Renal pelvis (tissue), 12 donors: ENCODE measurements at places on chromosomes 13 and 19. TPM values are rescaled to one million over a fixed set of nuclear protein-coding genes. Genes with fewer than 3 reads are reported as not detected.

GRCh38 chr13:81017513-81018152 is 676.7 kb upstream of the SPRY2 start:
- DNase-seq: peak; percentile 38

DNA sequence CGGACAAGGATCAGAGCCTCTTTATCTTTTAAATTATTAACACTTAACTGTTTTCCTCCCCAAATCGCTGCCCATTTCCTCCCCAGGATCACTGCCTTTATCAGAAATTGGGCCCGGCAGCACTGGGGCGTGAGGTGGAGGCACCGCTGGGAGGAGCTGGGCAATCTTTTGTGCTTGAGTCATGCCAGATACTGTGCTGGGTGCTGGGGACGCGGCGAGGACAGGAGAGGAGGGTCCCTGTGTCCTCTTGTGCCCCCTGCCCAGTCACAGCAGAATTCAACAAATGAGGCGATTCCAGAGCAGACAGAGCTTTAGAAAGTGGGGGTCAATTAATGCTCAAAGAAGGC is 347.8 kb downstream of the ZNF536 start:
- DNase-seq: no peak

- DNase-seq: peak; percentile 35
These were observed 59.9 kb downstream of the LIG4 start for GRCh38 chr13:108155185-108156106.

GRCh38 chr19:47820410-47820809 is 1.3 kb upstream of the CRX start:
- DNase-seq: no peak

- no peak for DNase-seq
These were observed 170.4 kb downstream of the FGF14 start for GRCh38 chr13:102231479-102231878.

DNA sequence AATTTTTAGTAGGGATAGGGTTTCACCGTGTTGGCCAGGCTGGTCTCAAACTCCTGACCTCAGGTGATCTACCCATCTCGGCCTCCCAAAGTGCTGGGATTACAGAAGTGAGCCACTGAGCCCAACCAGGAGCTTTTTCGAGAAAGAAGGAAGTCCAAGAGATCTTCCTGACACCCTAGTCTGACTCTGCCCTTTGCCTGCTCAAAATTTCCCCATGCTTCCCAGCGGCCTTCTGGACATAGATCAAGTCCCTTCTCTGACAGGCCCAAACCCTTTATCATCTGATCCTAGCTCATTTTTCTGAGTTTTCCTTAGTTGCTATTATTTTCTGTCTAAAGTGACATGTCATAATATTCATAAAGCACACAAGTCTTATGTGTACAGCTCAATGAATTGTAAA is 1.5 kb upstream of the BAX start:
- no peak for DNase-seq

GRCh38 chr19:7552781-7553180 is 17.3 kb downstream of the PNPLA6 start:
- DNase-seq: no peak

- DNase-seq: no peak
These were observed 3.7 kb upstream of the ZNF552 start for GRCh38 chr19:57818378-57818777.

DNA sequence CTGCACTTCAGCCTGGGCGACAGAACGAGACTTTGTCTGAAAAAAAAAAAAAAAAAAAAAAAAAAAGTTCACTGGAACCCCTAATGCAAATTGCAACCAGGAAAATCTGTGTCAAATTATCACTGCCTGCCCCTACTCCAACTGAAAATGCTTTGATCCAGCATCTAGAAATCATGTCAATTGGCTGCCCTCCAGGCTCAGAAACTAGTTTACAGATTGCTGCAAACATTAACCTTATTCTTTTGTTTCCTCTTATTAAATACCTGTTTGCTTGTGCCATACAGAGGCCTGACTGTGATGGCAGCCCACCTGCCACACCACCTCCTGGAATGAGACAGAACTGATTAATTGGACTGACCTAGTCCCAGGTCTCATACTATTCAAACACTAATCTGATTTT is 18.6 kb upstream of the AKT2 start:
- DNase-seq: no peak

DNA sequence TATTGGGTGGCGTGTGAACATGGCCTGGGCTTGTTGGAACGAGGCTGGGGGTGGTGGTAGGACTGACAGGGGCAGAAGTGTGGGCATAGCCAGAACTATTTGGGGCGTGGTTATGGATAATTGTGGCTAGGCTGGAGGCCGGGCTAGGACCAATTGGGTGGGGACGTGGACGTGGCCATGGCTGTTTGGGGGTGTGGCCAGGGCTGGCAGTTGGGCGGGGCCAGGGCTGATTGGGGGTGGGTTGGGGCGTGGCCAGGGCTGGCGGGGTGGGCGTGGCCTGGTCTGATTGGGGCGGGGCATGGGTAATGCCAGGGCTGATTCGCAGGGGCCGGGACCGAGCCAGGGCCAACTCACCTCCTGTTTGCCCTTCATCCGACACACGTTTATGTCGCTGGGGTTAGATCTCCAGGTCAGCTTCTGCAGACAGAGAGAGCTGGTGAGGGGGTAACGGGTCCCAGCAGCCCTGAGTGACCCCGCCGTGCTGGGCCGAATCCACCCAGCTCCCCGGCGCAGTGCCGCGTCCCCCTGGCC is 2.8 kb downstream of the SEMA6B start:
- DNase-seq: no peak

- DNase-seq: no peak
These were observed 38.6 kb downstream of the TNFRSF19 start for GRCh38 chr13:23608701-23609413.

DNA sequence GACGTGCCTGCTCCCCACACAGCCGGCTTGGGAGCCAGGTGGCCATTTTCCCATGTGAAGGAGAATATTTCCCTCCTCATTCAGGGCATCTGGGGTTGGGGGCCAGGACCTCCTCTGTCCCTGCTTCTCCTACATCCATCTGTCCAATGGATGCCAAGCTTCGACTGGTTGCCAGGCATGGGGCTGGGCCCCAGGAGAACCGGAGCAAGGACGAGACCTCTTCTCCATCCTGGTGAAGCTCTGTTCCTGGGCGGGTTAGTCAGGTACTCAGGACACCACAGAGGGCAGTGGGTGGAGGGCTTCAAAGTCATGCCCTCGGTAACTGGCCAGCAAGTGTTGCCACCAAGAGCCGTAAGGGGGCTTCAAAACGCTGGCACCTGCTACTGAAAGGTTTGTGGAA is 22.3 kb upstream of the SLC15A1 start:
- DNase-seq: no peak

Gene ZNF223
- 12.6 TPM for polyA plus RNA-seq

Gene BRD4
- polyA plus RNA-seq: 59.8 TPM

Gene OVOL3
- 0.26 TPM for polyA plus RNA-seq

Gene METTL21C
- polyA plus RNA-seq: 0.52 TPM

Gene SYNGR4
- 0.88 TPM for polyA plus RNA-seq

Gene KLK1
- 1.7 TPM for polyA plus RNA-seq

Gene KRTDAP
- 0.48 TPM for polyA plus RNA-seq

Gene TMEM38A
- polyA plus RNA-seq: 10.6 TPM
